ENCODE measurements at places on chromosomes 11 and 22.

DNA sequence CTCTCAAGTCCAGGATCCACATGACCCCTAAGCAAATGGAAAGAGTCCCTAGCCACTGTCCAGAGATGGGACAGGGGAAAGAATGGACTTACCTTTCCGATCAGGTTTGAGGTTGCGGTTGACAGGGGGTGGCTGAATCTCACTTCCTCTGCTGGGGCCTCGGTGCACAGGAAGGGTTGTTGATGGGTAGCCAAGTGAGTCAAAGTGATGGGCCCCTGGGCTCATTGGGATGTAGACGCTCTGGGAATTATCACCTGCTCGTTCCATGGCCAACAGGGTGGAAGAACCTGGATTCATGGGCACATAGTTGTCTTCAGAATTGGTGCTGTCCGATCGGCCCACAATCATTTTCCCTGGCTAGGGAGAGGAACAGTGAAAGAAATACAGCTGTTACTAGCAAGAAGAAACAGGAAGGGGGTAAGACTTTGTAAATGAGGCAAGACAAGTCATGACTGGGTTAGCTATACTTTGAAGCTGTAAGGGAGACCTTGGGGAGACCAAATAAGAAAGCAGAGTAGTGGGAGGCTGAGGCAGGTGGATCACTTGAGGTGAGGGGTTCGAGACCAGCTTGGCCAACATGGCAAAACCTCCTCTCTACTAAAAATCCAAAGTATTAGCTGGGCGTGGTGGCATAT lies 34.7 kb downstream of the USP35 start:
- no peak for DNase-seq

GRCh38 chr11:8263109-8263768 lies 439 bp downstream of the LMO1 start:
- DNase-seq = no peak

DNA sequence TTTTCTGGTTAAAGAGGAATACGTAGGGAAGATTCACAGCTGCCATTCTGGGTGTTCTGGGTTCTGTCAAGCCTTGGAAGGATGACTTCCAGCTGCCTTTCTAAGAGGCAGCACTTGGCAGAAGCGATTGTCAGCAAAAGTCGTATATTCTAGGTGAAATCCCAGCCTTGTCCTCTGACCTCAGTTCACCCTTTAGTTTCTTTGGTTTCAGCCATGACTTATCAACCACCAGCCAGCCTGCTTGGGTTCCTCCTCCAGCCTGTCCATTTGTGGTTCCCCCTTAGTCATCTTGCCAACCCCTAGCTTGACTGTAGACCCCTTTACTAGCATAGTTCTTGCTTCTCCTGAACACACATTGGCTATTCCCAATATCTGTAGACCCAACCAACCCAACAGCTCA lies 102.3 kb upstream of the CD44 start:
- peak; percentile 76 for DNase-seq

GRCh38 chr11:93193731-93194130 lies 4.1 kb downstream of the SLC36A4 start:
- peak; percentile 23 for DNase-seq

- DNase-seq = no peak
Measured at GRCh38 chr22:23514322-23515038, 65.6 kb downstream of the IGLL1 start.

- DNase-seq = no peak
Measured at GRCh38 chr22:49977578-49977977, 17.0 kb downstream of the PIM3 start.

DNA sequence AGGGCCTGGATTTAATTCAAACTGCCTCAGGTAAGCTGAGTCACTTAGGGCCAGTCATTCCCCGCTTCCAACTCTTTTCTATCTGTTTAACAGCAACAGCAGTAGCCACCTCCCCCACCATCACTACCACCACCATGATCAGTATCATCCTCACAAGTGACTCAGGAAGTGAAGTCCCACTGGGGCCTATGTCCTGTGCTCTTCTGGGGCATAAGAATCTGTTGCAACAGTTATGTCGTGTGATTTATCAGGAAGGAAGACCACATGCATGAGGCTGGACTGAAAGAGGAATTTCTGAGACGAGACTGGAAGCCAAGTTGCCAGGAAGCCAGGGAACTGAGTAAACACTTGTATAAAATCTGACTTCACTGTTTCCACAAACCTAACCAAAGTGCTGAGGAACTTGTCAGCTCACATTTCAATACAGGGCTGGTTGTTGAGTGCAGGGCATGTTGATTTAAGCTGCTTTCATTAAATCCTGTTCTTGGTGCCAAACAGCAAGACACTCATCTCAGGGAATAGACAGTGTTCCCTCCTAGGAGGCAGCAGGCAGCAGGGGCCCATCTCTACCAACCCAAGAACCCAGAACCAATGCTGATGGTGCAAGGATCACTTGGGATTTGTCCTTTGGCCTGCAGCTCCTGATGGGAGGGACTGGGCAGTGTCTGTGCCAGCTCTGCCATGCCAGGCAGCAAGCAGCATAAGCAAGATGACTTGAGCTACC lies 226.7 kb upstream of the NARS2 start:
- peak; percentile 87 for DNase-seq

DNA sequence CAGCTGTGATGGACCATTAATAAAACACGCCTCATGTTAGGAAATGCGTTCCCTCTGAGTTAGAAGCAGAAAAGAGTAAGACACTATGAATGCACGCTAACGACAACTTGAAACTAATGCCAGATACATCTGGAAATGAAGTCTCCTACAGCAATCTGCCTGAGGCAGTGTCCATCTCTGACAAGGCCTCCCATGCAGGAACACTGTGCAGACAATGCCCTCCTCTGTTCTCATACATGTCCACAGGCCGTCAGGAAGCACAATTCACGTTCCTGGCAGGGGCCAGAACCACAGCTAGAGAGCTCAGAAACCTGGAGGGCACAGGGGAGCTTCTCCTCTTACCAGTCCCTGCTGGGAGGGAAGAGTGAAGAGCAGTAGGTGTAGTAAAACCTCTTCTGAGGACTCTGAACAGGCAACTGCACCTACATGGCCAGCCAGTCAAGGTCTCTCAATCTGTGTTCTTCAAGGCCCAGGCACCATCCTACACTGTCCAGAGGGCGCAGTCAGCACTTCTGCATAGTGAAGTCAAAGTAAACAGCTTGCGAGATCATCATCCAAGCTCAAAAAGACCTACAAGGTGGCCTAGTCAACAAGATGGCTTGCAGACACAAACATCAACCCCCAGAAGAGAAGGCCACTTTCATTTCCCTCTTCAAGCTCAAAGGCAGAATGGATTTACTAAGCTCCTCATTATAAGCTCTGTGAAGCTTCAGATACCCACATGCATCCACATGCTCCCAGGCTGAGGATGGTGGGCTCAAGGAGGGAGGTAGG lies 41.5 kb upstream of the CYP2D6 start:
- DNase-seq = no peak

DNA sequence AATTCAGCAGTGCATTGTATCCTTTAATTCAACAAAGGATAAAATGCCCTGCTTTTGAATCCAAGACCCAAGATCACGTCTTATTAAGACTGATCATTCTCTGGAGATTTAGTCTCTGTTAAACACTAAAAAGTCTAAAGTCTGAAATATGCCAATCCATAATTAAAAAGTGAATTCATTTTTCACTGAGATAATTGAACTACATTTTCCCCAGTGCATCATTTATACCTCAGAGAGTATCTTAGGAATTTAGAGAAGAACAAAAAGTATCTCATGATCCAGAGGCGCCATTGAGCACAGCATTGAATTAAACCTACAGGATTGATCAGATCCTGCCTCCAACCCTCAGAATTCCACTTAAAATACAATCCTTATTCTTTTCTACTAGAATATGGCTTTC lies 5.4 kb downstream of the OR5AP2 start:
- DNase-seq = no peak

GRCh38 chr11:66321606-66322005 lies 4.8 kb upstream of the CD248 start:
- DNase-seq = no peak

- DNase-seq = no peak
Measured at GRCh38 chr11:73995731-73996130, 13.1 kb upstream of the UCP2 start.

- peak; percentile 43 for DNase-seq
Measured at GRCh38 chr11:64448599-64449380, 89.8 kb downstream of the RPS6KA4 start.

DNA sequence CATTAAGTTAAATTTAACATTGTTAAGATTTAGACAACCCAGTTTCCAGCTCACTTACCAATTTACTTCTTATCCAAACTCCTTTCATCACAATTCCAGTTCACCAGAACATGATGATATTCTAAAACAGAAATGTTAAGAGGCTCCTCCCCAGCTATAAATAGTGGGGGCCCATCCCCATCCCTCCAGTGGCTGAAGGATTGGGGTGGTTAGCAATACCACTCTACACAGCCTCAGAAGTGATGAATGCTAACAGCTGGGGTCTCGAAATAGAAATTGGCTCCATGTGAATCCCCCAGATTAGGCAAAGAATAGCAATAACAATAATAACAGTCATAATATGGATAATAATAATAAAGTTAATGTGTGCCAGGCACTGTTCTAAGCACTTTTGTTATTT lies 97.9 kb upstream of the NCAM1 start:
- no peak for DNase-seq

DNA sequence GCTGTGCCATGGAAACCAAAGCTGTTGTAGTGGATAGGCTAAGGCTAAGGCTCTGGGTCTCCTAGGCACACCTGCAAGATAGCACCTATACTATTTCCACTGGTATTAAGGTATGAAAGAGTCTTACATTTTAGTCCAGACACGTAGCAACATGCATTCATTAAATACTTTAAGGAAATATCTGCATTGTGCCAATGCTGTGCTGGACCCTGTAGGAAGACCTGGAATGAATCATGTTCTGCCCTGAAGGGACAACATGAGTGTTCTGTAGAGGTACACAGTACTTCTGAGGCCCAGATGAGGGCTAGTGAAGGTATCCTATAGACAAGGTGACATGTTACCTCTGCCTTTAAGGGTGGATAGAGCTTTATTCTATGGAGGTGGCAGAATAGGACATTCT lies 35.2 kb upstream of the RRM1 start:
- no peak for DNase-seq

- DNase-seq = no peak
Measured at GRCh38 chr22:30045494-30045887, 34.8 kb upstream of the HORMAD2 start.

GRCh38 chr11:21895686-21896085 lies 297.2 kb upstream of the ANO5 start:
- no peak for DNase-seq

DNA sequence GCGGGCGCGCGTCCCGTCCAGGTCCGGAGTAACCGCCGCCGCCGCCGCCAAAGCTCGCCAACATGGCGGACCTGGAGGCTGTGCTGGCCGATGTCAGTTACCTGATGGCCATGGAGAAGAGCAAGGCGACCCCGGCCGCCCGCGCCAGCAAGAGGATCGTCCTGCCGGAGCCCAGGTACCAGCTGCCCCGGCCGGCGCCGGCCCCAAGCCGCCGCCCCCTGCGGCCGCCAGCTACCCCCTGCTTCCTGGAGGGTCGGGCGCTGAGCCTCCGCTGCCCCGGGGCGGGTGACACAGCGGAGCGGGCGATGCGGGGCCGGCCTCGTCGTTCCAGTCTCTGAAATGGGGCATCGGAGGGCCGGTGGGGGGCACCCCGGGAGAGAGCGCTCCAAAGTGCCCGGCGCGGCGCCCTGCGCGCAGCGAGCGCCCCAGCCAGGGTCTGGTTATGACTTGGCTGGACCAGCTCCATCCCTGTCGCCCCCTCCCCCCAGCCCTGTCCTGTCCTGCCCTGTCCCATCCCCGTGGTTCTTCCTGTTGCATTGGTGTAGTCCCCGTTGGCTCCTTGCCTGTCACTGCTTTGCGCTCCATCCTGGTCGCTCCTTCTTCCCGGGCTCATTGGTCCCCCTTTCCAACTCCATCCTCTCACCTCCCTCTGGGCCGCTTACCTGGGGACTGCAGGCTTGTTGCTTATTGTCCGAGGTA lies 653 bp downstream of the GRK3 start:
- no peak for DNase-seq

DNA sequence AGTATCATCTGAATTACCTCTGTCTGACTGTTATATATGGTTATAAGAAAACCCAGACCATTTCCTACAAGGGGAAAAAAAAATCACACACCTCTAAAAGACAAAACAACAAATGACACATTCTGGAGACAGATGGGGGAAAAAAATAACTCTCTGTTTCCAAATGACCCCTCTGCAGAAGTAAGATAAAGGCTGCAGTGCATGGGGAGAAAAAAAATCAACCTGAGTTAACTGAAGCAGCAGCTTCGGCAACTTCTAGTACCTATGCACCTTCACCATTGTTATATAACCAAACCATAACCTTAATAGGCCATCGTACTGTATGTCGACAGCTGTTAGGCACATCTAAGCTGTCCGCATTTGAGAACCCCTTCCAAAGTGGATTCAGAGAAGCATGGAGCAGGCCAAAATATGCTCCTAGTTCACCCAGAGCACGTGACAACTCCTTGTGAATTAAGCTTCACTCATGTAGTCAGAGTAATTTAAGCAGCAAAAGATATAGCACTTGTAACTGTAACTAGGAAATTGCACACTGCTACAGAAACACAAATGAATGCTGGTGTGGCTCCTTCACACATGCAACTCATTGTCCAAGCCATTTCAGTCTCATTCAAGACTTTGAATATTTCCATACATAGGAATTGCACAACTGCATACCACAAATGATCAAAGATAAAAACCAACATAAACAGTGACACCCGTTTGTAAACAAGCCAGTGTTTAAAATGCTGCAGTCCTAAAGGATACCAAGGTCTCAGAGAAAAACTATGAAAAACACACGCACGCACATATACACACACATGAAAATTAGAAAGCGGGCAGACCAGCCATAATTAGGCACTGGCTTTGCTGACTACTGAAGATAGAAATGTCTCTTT lies 2.7 kb downstream of the SIK3 start:
- peak; percentile 61 for DNase-seq

All from amniotic epithelial cell (primary cell).